ENCODE measurements at places on chromosomes 11 and 22.

DNA sequence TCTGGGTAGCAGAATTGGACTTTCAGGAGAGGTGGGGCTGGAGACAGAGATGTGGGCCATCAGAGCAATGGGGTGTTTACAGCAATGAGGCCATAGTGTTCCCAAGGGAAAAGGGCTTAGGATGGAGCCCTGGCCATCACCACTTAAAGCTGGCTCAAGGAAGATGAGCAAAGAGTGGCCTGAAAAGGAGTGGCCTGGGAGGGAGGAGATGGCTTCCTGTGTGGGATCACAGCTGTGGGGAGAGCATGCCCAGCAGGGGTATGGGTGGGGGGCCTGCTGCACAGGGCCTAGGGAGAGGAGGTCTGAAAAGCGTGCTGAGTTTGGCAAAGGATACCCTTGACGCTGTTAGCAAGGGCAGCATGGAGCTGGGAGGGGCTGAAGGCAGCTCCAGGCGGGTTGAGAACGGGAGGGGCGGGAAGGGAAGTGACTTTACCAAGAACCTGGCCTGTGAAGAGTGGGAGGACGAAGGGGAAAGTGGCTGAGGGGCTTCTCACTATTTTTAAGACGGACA, 13.9 kb downstream of the LRRC32 start:
- DNase-seq, result no peak

DNA sequence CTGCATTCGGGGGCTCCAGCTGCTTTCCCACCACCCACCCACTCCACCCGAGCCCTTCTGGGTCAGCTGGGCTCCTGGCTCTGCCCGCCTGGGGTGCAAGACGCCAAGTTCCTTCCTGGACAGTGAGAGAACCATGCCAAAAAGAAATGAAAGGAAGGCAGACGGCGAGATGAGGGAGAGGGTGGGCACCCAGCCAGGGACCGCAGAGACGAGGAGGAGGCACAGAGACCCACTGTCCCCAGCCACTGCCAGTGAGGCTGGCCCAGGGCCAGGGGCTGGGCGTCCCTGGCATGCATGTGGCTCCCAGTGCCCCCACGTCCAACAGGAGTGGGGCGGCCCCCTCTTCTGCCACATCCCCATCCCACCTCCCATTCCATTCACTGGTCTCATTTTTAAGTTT, 10.8 kb upstream of the CD81 start:
- DNase-seq, result peak; percentile 18

DNA sequence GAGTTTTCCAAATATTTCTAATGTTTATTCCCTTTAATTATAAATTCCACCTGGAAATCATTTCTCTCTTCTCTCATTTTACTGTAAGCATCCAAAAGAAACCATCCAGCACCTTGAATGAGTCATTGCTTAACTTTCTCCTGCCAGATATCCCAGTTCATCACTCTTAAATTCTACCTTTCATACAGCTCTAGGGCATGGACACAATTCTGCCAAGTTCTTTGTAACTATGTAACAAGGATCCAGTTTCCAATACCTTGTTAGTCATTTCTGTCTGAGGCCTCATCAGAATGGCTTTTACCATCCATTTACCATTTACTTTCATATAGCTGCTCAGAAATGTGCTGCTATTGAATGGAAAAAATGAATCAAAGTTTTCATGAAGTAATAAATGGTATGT, 455.4 kb upstream of the TENM4 start:
- no peak for DNase-seq

GRCh38 chr22:40000171-40000570, 5.4 kb downstream of the FAM83F start:
- DNase-seq, result no peak

DNA sequence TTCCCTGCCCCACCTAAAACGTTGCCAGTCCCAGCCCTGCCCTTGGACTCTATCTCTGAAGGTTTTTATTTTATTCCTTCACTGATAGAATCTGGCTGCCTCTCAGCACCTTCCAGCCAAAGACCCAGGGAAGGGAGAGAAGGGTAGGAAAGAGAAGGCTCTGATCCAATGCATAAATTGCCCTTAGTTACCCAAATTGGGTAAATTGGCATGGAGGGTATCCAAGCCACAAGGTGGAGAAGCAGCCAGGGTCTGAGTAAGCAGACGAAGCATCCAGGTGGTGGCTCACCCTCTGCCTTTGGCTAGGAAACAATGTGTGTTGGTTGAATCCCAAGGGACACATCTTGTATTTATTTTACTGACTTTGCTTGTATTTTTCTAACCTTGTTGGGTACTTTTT, 89.0 kb downstream of the FEZ1 start:
- no peak for DNase-seq

DNA sequence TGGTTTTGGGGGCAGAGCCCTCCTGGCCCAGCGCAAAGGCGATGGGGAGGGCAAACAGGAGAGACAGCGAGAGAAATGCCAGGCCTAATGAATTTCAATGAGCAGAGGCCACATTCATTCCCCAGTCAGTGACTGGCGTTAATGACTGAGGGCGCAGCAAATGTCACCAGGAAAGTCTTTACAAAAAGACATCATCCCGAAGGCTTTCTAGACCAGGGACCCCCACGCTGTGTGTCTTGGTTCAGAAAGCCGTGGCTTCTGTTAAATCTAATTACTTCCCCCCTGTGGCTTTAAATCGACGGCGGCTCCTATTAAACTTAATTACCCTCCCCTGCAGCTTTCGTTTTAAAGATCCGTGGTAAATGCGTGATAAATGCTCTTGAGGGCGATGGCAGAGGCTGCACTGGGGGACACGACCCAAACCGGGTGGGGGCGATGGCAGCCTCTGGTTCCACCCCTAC, 1.6 kb upstream of the FGF19 start:
- no peak for DNase-seq

GRCh38 chr11:116792869-116793771, 1.4 kb upstream of the APOA5 start:
- no peak for DNase-seq

DNA sequence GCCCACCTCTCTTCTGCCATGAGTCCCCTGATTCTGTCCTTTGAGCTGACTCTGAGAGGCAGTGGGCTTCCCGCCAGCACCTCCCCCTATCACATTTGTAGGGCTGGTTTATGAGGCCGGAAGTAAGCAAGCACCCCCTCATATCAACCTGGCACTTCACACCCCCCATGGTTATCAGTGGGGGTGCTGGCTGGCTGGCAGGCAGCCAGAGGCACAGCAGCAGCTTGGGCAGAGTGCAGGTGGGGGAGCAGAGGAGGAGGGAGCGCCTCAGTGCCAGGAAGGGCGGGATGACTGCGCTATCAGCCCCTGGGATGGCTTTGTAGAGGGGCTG, 22.9 kb upstream of the CHRM4 start:
- DNase-seq, result peak; percentile 84

- DNase-seq, result no peak
These were observed 11.2 kb downstream of the DPP3 start for GRCh38 chr11:66491315-66491935.

DNA sequence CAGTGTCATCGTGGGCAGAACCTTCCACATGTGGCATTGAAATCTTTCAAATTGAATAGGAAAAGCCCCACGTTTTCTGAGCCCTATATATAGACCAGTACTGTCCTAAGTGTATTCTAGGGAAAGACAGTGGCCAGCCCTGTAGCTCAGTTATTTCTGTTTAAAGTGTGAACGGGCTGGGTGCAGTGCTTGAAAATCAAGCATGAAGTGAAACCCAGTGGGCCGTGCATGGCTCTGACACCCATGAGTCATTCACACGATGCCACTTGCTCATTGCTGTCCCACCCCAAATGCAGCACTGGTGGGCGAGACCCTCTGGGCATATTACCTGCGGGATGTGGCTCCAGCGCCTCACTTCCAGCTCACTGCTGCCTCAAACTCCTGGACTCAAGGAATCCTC, 29.8 kb upstream of the CCDC188 start:
- DNase-seq, result no peak

DNA sequence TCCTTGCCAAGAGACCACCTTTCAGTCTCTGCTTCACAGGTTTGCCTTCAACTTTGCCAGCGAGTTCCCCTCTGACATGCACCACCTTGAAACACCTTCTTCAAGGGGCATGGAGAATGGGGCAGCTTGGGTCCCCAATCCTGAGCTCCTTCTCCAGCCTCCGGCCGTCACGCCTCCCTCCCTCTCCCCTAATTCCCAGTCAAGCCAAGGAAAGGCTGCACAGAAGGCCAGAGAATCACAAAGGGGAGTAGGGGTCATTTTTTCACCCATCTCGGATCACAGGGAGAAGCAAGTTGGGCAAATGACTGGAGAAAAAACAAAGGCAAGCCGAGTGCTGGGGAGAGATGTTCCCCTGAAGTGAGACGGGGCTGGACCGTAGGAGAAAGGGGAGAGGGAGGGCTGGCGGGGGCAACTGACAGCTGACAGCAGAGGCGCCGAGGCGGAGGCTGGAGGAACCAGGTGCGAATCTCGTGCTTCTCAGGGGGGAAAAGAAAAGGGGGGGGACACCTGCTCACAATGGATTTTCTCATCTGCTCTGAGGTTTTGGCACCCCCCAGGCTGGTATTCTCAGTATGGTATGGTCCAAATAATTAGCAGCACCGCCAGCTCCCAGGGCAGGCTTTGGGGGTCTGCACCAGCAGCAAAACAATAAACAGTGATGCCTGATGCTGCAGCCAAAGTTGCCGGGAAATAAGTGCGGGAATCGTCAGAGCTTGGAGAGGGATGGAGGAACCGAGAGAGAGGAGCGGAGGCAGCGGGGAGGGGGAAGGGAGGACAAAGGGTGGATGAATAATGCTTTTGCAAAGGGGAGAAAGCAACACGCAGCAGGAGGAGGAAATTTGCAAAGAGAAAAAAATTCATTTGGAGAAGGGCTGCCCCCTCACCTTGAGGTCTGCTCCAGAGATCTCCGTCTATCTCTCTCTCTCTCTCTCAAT, 644 bp downstream of the YPEL4 start:
- DNase-seq, result peak; percentile 46

- no peak for DNase-seq
These were observed 896.9 kb downstream of the KCNA4 start for GRCh38 chr11:29119707-29120618.

GRCh38 chr11:1570896-1571759, 943 bp downstream of the DUSP8 start:
- no peak for DNase-seq

GRCh38 chr11:95242091-95242844, 11.3 kb upstream of the SESN3 start:
- no peak for DNase-seq

- DNase-seq, result no peak
These were observed 301.3 kb upstream of the TENM4 start for GRCh38 chr11:79742176-79742575.

GRCh38 chr11:129639300-129639699, 176.3 kb upstream of the TMEM45B start:
- DNase-seq, result no peak

DNA sequence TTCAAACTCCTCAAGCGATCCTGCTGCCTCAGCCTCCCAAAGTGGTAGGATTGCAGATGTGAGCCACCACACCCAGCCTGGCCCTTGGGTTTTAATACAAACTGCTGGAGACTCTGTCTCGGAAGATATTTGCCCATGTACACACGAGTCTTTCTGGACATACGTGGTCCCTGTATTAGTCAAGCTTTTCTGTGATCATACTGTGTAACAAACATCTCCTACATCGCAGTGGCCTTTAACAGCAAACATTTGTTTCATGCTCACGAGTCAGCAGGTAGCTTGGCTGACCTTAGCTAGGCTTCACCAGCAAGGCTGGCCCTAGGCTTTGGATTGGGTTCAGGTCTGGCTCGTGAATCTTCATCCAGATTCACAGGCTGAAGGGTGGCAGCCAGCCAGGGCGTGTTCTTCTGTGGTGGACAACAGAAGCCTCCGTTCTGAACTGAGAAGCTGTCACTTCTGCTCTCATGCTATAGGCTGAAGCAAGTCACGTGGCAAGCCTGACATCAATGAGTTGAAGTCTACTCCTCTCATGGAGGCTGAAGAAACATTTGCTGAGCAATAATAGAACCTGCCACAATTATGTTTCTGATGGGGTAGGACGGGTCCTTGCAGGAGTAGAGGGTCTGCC, 8.8 kb downstream of the KIAA1671 start:
- no peak for DNase-seq

GRCh38 chr11:25633230-25633629, 698.7 kb upstream of the ANO3 start:
- no peak for DNase-seq

- peak; percentile 49 for DNase-seq
These were observed 5.0 kb upstream of the SH3BP1 start for GRCh38 chr22:37634417-37634924.

- no peak for DNase-seq
These were observed 282.1 kb downstream of the BRD1 start for GRCh38 chr22:49545606-49546005.

- DNase-seq, result no peak
These were observed 66.5 kb upstream of the GRAMD1B start for GRCh38 chr11:123363556-123363955.

DNA sequence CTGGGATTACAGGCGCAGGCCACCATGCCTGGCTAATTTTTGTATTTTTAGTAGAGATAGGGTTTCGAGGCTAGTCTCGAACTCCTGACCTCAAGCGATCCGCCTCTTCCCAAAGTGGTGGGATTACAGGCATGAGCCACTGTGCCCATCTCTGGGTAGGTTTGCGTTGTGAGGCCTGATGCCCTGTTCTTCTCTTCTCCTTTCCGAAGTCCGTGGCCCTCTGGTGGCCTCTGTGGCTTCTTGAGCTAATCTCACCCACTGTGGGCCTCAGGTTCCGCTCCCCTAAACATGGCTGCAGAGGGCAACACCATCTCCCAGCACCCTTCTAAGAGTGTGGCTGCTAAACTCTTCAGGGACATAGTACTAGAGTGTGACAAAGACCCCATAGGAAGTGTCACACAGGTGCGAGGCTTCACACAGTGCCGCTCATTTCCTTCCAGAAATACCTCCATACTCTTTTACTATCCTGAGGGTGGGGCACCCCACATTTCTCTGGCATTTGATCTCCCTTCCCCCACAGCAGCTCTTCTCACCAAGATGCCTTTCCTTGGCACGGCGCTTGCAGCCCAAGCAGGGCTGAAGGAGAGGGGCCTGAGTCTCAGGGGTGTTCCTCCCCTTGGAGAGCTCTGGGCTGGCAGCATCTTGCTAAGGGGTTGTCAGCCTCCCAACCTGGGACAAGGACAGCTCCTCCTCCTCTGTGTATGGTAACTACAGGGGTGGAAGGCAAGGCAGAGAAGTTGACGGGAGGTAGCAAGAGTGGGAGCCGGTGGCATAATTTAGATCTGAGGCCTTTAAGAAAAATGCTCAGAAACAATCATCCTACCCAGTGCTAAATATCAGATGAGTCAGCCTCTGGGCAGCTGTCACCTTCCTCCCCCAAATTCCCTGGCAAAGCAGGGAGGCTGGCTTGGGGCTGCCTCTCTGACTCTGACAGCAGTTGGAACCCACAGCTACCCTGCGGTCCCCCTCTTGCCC, 6.1 kb downstream of the THY1 start:
- DNase-seq, result no peak
